Fibroblast of villous mesenchyme (primary cell): ENCODE measurements at places on chromosomes 3 and 15. TPM values are rescaled to one million over a fixed set of nuclear protein-coding genes. Genes with fewer than 3 reads are reported as not detected.

Gene TMEM41A
- 12.2 and 13.4 TPM in 2 replicates for total RNA-seq

Gene COL6A5
- total RNA-seq, result under 0.01 TPM in 2 replicates

Gene GOLGA6L4
- total RNA-seq, result 1.3 TPM in 2 replicates

Gene SV2B
- not detected in 2 replicates for total RNA-seq

Gene DHX30
- 69.9 and 77.7 TPM in 2 replicates for total RNA-seq

Gene TNIK
- 5.2 and 7.7 TPM in 2 replicates for total RNA-seq

Gene PKM
- 1,898 and 2,239 TPM in 2 replicates for total RNA-seq

Gene CALML4
- total RNA-seq, result 1.7 and 1.9 TPM in 2 replicates

Gene WDR93
- under 0.01 TPM in 1 of 2 replicates, not detected in the other for total RNA-seq
